Dermis blood vessel endothelial cell (primary cell): ENCODE measurements at places on chromosomes 3 and 15. TPM values are rescaled to one million over a fixed set of nuclear protein-coding genes. Genes with fewer than 3 reads are reported as not detected.

Gene TMEM212
- not detected in 2 replicates for total RNA-seq

Gene ASB14
- not detected in 2 replicates for total RNA-seq

Gene C3orf62
- total RNA-seq: 1.4 and 1.5 TPM in 2 replicates

Gene GOLGA6B
- total RNA-seq: not detected in 2 replicates

Gene BUB1B
- 12.8 and 39.7 TPM in 2 replicates for total RNA-seq

Gene RPL29
- 784 and 1,399 TPM in 2 replicates for total RNA-seq

Gene ARGFX
- total RNA-seq: not detected in 2 replicates

Gene TLR9
- under 0.01 TPM in 1 of 2 replicates, not detected in the other for total RNA-seq

Gene GABRB3
- total RNA-seq: 0.28 and 0.34 TPM in 2 replicates
